Temporal lobe (tissue), 4 donors: ENCODE measurements at places on chromosomes 12 and 14. TPM values are rescaled to one million over a fixed set of nuclear protein-coding genes. Genes with fewer than 3 reads are reported as not detected.

The LRTM2 gene
- 2.2 TPM for total RNA-seq

The KRT74 gene
- total RNA-seq, result not detected

The APOF gene
- total RNA-seq, result not detected

The CRIP1 gene
- 2.0 TPM for total RNA-seq

The IAPP gene
- total RNA-seq, result under 0.01 TPM

The KRT7 gene
- total RNA-seq, result not detected

The MVK gene
- total RNA-seq, result 9.3 TPM

The DACT1 gene
- total RNA-seq, result 133 TPM

The TMTC1 gene
- 8.9 TPM for total RNA-seq

The TCL1B gene
- not detected for total RNA-seq

The KRT79 gene
- total RNA-seq, result not detected

The TDRD9 gene
- total RNA-seq, result 1.2 TPM

The PTGER2 gene
- not detected for total RNA-seq
